Non-pigmented ciliary epithelial cell (primary cell): ENCODE measurements at places on chromosomes 12 and 14.

- DNase-seq: no peak
These were observed 6.8 kb downstream of the OR11G2 start for GRCh38 chr14:20197459-20197858.

DNA sequence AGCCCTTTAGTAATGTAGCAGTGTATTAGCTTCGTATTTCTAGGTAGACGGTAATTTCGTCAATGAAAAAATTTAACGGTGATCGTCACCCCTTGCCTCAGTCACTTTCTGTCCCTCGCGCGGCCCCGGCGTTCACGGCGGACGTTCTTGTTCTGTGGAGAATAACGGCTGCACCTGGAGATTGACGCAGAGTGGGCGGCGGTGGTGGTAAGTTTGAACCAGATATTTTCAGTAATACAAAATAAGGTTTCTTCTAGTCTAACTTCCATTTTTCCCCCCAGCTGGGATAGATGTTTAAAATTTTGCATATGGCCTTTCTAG lies 341 bp downstream of the ZNF10 start:
- no peak for DNase-seq

GRCh38 chr12:54037360-54038283 lies 4.8 kb downstream of the HOXC5 start:
- DNase-seq: no peak

- no peak for DNase-seq
These were observed 26.0 kb upstream of the VPS37B start for GRCh38 chr12:122921917-122922316.

- no peak for DNase-seq
These were observed 26.2 kb upstream of the NPFF start for GRCh38 chr12:53533471-53533870.

GRCh38 chr14:102811254-102811963 lies 34.2 kb downstream of the TRAF3 start:
- no peak for DNase-seq

DNA sequence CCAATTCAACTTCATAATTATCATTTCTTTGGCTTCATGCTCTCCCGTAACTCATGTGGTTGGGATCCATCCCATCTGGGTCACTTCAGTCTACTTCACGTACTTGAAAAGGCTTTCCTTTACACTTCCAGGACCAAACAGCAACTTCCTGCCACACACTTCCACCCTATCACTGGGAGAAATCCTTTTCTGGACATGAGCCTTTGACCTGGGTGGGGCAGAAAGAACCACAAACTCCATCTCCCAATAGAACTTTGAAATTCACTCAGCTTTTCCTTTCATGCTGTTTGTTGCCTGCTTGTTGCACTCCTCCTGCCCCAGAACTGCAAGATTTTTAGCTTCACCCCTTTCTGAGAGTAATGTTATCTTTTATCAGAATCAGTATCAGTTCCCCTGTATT lies 18.4 kb upstream of the GALNT16 start:
- no peak for DNase-seq

DNA sequence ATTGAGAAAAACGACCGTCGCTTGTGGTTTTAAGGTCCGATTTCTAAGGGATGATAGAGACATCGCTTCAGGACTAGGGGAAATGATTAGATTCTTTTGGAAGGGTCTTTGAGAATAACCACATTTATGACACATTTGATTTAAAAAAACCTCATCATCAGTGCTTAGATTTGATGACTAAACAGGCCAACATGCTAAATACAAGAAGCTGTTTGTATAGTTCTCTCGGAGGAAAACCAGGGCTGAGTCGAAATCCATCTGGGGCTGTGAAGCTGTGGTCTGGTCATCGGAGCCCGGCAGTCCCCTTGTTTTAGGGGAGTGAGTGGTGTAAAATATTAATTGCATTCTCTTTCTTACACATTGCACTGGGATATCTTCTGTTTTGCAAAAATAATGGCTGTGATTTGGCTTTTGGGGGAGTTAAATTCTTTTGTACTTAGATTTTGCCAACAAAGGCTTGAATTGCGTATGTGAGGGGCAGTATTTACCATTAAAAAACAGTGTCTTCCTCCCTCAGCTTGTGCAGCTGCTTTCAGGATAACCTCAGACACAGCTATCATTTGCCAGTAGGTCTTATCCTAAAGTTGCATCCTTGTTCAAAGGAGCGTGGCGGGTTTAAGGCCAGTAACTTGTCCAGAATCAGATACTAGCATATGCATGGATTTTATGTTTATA lies 550 bp downstream of the GNG2 start:
- no peak for DNase-seq

DNA sequence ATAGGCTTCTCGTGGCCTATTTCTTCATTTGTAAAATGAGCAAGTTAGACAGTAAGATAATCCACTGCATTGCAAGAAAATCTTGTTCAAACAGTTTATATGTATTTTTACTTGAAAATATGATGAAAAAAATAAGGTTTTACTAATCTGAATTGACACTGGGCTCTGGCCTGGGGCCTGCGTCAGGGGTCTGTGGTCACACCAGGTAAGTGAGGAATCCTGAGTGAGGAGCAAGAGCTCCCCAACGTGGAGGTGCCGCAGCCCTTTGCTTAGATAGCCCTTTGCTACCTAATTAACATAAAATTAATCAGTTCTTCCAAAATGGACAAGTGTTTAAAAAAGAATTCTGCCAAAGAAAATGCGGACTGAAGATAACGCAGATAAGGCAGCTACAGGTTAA lies 39.1 kb upstream of the STAB2 start:
- no peak for DNase-seq

GRCh38 chr12:68246350-68246749 lies 7.1 kb downstream of the IL22 start:
- DNase-seq: no peak

DNA sequence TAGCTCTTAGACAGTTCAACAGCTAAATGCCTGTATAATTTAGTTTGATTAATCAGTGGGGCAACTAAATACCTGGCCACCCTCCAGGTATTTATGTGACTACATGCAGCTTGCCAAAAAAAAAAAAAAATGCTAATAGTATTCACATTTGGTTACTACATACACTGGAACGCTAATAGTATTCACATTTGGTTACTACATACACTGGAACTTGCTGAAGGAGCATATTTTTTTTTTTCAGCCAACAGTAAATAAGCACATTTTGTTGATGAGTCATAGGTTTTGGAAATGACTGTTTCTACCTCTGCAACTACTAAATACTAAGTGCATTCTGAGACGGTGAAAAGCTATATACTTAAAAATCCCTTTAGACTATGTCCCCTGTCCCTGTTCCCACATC lies 1172.3 kb downstream of the LRFN5 start:
- no peak for DNase-seq

DNA sequence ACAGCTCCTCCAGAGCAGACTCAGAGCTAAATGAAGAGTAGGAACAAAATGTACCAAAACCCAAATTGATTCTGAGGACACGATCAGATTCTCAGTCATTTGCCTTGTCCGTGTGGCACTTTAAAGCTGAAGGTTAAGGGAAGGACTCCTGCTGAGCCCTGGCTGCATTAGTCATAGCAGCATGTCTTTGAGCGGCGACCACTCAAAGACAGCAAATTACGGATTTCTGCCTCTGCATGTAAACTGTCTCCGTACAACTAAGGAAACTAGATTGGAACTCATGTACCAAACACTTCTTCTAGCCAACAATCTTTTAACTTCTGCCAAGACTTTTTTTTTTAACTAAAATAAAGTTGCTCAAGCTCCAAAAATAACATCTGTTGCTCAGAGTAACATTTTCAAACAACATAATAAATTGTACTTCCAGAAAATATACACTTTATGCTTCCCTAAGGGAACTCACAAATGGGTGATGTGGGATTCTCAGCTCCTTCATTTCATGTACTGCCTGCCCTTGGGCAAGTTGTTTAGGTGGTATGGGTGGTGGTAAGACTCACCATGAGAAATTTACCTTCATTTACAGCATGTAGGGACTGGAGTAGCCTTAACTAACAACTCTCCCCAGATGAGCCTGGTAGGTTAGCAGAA lies 56.1 kb downstream of the RERG start:
- peak; percentile 19 for DNase-seq

GRCh38 chr14:76882651-76883050 lies 56.4 kb downstream of the LRRC74A start:
- DNase-seq: no peak

GRCh38 chr12:11771356-11771755 lies 121.9 kb downstream of the ETV6 start:
- no peak for DNase-seq

DNA sequence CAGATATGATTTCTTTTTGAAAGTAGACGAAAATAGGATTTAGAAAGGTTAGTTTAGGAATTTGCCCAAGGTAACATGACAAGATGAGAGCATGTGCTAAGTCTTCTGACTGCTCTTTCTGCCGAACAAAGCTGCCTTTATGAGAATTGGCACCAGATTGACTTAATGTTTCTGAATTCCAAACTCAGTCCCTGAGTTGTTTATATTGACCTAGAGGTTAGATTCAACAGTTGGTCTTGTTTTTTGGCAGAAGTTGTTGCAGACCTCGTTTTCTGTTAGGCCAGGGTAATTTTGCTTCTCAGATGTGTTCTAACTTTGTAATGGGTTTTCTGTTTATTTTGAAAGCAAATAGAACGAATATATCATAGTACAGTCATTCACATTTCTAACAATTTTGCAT lies 61.5 kb upstream of the LRTM2 start:
- no peak for DNase-seq

DNA sequence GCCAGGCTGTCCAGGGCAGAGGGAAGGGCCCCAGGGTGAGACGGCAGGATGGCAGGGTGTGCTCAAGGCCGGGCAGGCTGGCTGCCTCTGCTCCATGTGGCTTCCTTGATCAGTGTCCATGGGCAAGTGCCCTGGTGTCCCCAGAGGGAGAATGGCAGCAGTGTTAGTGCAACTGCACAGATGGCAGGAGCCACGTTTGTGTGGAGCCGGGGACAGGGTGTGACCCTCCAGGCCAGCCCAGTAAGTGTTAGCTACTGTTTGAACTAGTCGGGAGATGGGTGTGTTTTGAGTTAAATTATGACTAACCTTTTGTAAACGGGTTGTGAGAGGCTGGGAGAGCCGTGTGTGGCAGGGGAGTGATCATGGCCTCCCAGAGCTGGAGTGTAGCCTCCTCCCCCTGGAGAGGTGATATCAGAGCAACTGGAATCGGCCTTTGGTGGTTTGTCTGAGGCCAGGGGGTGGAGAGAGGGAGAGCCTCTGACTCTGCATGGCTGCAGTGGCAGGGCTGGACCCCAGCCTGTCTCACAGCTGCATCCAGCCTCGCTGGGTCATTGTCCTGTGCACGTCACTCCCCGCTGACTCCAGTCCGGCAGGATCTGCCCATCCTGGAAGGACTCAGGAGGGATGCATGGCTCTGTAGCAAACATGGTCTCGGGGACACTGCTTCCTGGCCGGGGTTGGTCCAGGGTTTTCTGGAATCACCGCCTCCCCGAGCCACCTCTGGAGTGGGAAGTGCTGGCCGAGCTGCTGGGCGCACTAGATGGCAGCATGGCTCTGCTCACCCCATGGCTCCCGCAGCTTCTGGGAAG lies 27.8 kb downstream of the AACS start:
- DNase-seq: no peak

DNA sequence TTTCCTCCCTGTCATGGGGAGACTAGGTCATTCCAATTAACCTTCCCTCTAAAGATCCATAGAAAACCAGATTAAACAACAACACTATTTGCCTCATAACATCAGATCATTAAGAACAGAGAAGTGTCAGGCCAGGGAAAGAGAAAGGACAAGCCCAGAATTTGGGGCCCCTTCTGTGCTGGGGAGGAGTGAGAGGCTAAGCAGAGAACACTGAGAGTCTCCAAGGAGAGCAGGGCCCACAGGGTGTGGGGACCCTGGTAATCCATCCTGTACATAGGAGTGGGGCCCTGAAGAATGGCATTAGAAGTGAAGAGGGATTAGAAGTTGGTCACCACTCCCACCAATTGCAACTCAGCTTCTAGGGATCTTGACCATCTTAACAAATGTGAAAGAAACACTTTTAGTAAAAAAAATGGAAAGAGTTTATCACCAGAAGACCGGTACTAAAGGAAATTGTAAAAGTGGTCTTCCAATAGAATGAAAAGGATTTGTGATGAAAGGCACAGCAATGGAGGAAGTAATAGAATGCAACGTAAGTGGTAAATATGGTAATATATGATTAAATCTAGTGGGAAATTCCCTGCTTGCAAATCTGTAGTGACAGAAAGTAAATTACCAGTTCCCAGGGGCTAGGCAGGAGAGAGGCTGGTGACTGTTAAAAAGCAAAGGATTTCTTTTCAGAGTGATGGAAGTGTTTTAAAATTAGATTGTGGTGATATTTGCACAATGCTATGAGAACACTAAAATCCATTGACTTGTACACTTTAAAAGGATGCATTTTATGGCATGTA lies 14.0 kb upstream of the TMTC1 start:
- no peak for DNase-seq

- no peak for DNase-seq
These were observed 153.9 kb upstream of the EGLN3 start for GRCh38 chr14:34104489-34105397.

DNA sequence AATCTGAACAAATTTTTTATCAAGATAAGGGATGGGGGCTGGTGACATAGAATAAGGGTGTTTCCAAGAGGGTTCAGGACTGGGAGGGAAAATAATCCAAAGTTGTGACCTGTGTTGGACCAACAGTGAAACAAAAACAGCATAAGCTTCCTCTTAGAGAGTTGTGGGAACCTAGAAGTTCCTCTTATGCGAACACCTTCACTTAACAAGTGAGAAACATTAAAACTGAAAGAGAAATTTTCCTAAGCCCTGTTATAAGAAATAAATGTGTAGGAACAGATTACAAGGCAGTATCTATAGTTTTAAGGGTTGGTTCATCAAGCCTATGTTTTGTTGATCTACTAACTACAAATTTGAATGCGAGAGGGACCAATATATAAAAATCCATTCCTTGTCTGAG lies 58.4 kb downstream of the LLPH start:
- DNase-seq: no peak

DNA sequence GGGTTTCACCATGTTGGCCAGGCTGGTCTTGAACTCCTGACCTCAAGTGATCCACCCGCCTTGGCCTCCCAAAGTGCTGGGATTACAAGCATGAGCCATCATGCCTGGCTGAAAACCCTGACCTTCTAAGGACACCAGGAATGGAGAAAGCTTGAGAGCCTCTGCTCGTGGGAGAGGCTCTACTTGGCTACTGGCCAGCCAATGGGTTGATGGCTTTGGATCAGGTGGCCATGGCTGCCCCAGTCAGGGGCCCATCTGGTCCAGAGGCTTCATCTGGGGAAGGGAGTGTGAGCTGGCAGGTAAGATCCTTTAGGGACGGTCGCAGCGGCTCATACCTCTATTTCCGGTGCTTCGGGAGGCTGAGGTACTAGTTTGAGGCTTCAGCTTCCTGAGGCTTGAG lies 42.5 kb upstream of the PPP1CC start:
- no peak for DNase-seq

GRCh38 chr14:47103771-47104170 lies 452.2 kb upstream of the RPL10L start:
- no peak for DNase-seq

- no peak for DNase-seq
These were observed 310.3 kb downstream of the DPF3 start for GRCh38 chr14:72583316-72584272.

DNA sequence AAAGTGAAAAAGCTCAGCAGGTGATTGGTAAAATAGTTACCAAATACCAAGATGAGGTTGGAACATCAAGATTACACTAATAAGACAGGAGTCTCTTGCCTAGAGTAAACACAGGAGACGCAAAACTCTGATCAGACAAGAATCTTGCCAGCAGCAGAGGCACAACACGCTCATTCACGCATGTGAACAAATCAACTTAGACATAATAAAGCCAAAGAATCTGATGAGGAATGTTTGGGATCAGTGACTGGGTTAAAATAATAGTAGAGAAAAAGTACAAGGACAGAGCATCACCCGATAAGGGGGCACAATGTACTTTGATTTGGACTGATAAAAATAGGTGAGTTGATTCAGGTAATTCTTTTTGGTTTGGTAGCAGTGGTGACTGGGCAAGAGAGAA lies 159.5 kb upstream of the GRIP1 start:
- no peak for DNase-seq
